ENCODE measurements at places on chromosomes 12 and 14. TPM values are rescaled to one million over a fixed set of nuclear protein-coding genes. Genes with fewer than 3 reads are reported as not detected.

DNA sequence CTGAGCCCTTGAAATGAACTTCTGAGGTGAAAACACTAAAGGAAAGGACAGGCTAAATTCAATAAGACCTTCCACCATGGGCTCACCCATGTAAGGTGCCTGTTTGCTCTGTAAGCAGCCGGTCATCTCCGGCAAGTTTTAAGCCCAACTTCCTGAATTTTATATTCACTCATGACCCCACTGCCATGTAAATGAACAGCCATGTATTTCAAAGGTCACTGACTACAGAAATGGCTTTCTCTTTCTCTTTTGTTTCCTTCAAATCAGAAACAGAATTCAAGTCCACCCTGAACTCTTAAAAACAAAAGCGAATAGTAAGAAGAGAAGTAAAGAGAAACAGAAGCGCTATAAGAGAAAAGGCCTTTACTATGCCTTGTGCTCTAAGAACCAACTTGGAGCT is 61.7 kb upstream of the OVCH1 start:
- no peaks in the 10 kb centered on the region for H3K4me1 ChIP-seq
- H3K36me3 ChIP-seq: no peaks in the 10 kb centered on the region
- H3K4me3 ChIP-seq: no peak overlapping the region
- H3K27me3 ChIP-seq: no peaks in the 10 kb centered on the region

DNA sequence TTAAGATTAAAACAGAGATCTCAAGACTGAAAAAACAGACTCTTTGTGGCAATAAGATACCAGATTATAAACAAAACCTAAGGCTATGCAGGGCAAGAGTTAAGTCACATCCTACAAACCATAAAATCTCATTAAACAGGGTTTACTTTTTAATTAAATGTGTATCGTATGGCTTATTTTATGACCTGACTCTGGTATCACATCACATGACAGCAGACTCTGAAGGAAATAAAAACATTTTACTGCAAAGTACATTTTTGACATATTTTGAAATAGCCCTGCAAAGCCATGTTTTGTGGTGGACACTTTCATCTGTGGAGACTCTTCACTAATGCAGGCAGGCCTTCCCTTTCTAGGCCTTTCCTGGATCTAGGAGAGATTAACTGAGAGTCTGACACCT is 327.6 kb upstream of the CLEC14A start:
- no peaks in the 10 kb centered on the region for H3K36me3 ChIP-seq
- no peak overlapping the region for H3K27ac ChIP-seq
- H3K4me1 ChIP-seq: no peaks in the 10 kb centered on the region
- H3K4me3 ChIP-seq: no peak overlapping the region
- no peak for DNase-seq

- H3K27ac ChIP-seq: no peak overlapping the region
- H3K27me3 ChIP-seq: no peaks in the 10 kb centered on the region
- no peaks in the 10 kb centered on the region for H3K4me1 ChIP-seq
- no peak overlapping the region for H3K4me3 ChIP-seq
- no peaks in the 10 kb centered on the region for H3K36me3 ChIP-seq
These were observed 700.2 kb downstream of the DIO2 start for GRCh38 chr14:79511146-79511545.

FAM222A gene
- 3.3 TPM for total RNA-seq

DNA sequence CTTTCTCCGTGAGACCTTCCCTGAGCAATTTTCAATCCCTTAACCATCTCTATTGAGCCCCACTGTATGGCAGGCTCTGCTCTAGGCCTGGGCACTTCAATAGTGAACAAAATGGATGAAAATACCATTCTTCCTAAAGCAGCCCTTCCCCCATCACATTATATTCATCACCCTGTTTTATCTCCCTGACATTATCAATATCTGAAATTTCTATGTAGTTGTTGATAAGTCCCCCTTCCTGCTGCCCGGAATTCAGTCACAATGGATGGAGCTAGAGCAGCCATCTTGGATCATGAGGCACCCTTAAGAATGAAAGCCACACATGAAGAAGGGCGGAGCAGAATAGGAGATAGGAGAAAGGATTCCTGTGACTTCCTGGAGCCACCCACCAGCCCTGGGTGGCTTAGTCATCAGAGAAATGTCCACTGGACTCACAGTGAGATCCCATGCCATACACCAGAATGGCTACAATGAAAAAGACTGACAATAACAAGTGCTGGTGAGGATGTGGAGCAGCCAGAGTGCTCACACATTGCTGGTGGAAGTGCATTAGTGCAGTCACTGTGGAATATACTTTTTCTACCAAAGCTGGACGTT is 33.9 kb downstream of the SCARB1 start:
- H3K4me3 ChIP-seq: no peak overlapping the region
- no peaks in the 10 kb centered on the region for H3K4me1 ChIP-seq
- no peak for DNase-seq
- no peaks in the 10 kb centered on the region for H3K27me3 ChIP-seq
- no peak overlapping the region for H3K27ac ChIP-seq

IL23A gene
- not detected for total RNA-seq
